ENCODE measurements at places on chromosomes 6 and 20.

- no peak overlapping the region for H3K4me3 ChIP-seq
- no peaks in the 10 kb centered on the region for H3K4me1 ChIP-seq
- no peak for DNase-seq
- H3K27me3 ChIP-seq = no peaks in the 10 kb centered on the region
- H3K36me3 ChIP-seq = no peaks in the 10 kb centered on the region
Measured at GRCh38 chr6:90149280-90149679, 147.4 kb downstream of the BACH2 start.

- H3K27me3 ChIP-seq = no peaks in the 10 kb centered on the region
- no peaks in the 10 kb centered on the region for H3K36me3 ChIP-seq
- DNase-seq = no peak
- H3K27ac ChIP-seq = no peak overlapping the region
- H3K4me1 ChIP-seq = no peaks in the 10 kb centered on the region
- no peak overlapping the region for H3K4me3 ChIP-seq
Measured at GRCh38 chr20:22248051-22248667, 336.2 kb downstream of the FOXA2 start.

DNA sequence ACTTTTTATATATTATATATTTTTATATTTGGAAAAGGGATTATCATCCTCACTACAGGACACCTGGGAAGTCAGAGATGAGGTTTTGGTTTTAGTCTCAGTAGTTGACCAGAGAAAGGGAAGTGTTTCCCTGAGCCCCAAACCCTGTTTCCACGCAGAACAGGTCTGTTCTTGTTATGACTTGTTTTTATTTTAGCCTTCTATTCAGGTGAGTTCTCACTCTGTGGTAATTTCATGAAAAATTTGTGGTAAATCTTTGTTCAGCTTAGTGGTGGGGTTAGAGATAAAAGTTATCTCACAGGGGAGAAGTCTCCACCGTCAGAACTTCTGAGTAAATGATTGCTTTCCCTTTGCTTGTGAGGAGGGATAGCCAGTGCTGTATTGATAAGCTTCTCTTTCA, 224.9 kb downstream of the FARS2 start:
- no peaks in the 10 kb centered on the region for H3K36me3 ChIP-seq
- DNase-seq = no peak
- H3K27ac ChIP-seq = no peak overlapping the region
- H3K27me3 ChIP-seq = no peaks in the 10 kb centered on the region
- H3K4me1 ChIP-seq = no peaks in the 10 kb centered on the region

GRCh38 chr6:113829696-113830045, 27.5 kb upstream of the MARCKS start:
- DNase-seq = no peak
- no peaks in the 10 kb centered on the region for H3K4me1 ChIP-seq
- no peak overlapping the region for H3K27ac ChIP-seq
- no peaks in the 10 kb centered on the region for H3K27me3 ChIP-seq

- H3K4me1 ChIP-seq = no peaks in the 10 kb centered on the region
- no peak overlapping the region for H3K4me3 ChIP-seq
- no peak for DNase-seq
- H3K27ac ChIP-seq = no peak overlapping the region
- no peaks in the 10 kb centered on the region for H3K27me3 ChIP-seq
Measured at GRCh38 chr20:13441388-13441787, 197.3 kb downstream of the TASP1 start.

DNA sequence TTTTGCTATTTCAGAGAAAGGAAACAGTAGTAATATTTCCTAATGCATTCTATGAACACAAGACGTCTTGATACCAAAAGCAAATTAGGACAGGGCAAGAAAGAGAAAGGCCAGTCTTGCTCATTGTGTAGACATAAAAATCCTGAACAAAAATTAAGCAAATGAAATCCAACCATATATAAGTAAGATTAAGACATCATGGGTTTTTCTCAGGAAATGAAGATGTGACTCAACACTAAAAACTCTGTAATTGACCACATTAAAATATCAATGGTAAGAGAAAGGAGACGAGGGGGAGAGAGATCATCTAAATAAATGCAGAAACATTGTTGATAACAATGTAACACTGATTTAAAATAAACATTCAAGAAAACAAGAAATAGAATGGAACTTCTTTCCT, 205.4 kb downstream of the SOD2 start:
- peaks cover 6% of the 10 kb centered on the region for H3K27me3 ChIP-seq
- no peaks in the 10 kb centered on the region for H3K4me1 ChIP-seq
- H3K36me3 ChIP-seq = no peaks in the 10 kb centered on the region
- H3K27ac ChIP-seq = no peak overlapping the region
- DNase-seq = no peak

GRCh38 chr6:129685662-129686031, 24.3 kb downstream of the ARHGAP18 start:
- no peak for DNase-seq
- H3K36me3 ChIP-seq = no peaks in the 10 kb centered on the region
- no peak overlapping the region for H3K27ac ChIP-seq
- no peaks in the 10 kb centered on the region for H3K27me3 ChIP-seq
- no peak overlapping the region for H3K4me3 ChIP-seq

GRCh38 chr6:135186255-135186654, 5.1 kb downstream of the MYB start:
- H3K36me3 ChIP-seq = no peaks in the 10 kb centered on the region
- DNase-seq = no peak
- H3K4me3 ChIP-seq = no peak overlapping the region
- H3K4me1 ChIP-seq = peaks cover 10% of the 10 kb centered on the region

GRCh38 chr6:165630544-165630953, 32.5 kb downstream of the PDE10A start:
- H3K36me3 ChIP-seq = no peaks in the 10 kb centered on the region
- no peak overlapping the region for H3K4me3 ChIP-seq
- no peak overlapping the region for H3K27ac ChIP-seq
- no peak for DNase-seq
- H3K27me3 ChIP-seq = no peaks in the 10 kb centered on the region
- H3K4me1 ChIP-seq = no peaks in the 10 kb centered on the region

DNA sequence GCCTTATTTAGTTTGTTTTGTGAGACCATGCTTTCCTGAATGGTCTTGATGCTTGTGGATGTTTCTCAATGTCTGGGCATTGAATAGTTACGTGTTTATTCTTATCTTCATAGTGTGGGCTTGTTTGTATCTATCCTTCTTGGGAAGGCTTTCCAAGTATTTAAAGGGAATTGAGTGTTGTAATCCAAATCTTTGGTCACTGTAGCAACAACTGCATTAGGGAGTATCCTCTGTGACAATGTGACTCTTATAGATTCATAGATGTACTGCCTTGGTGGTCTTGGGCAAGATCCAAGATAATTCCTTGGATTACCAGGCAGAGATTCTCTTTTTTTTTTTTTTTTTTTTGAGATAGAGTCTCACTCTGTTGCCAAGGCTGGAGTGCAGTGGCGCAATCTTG, 598.4 kb downstream of the CBLN4 start:
- H3K4me3 ChIP-seq = no peak overlapping the region
- no peak for DNase-seq
- H3K36me3 ChIP-seq = no peaks in the 10 kb centered on the region
- H3K27ac ChIP-seq = no peak overlapping the region
- H3K4me1 ChIP-seq = no peaks in the 10 kb centered on the region
- no peaks in the 10 kb centered on the region for H3K27me3 ChIP-seq

GRCh38 chr20:11247046-11248010, 573.5 kb upstream of the JAG1 start:
- no peaks in the 10 kb centered on the region for H3K4me1 ChIP-seq
- no peak overlapping the region for H3K27ac ChIP-seq
- no peaks in the 10 kb centered on the region for H3K27me3 ChIP-seq
- no peak overlapping the region for H3K4me3 ChIP-seq

Data from effector memory CD4-positive, alpha-beta T cell (primary cell).